Skin of body (tissue), 3 donors: ENCODE measurements at places on chromosomes 2 and 18. TPM values are rescaled to one million over a fixed set of nuclear protein-coding genes. Genes with fewer than 3 reads are reported as not detected.

DNA sequence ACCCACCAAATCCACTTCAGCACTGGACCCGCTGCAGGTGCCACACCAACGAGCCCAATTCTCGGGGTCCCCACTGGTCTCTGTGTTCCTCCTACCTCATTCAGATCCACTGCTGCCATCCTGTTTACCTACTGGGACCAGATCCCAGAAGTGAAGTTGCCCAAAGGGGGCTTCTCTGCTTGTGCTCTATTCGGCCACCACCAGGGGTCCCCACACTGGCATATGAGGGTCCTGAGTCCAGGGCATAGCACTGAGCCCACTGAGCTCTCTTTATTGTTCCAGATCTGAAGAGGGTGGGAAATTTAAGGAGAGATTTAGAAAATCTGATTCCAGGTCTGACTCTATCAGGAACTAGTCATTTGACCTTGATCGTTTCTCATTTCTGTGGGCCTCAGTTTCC, 2.4 kb downstream of the GPR45 start:
- no peak for DNase-seq

DNA sequence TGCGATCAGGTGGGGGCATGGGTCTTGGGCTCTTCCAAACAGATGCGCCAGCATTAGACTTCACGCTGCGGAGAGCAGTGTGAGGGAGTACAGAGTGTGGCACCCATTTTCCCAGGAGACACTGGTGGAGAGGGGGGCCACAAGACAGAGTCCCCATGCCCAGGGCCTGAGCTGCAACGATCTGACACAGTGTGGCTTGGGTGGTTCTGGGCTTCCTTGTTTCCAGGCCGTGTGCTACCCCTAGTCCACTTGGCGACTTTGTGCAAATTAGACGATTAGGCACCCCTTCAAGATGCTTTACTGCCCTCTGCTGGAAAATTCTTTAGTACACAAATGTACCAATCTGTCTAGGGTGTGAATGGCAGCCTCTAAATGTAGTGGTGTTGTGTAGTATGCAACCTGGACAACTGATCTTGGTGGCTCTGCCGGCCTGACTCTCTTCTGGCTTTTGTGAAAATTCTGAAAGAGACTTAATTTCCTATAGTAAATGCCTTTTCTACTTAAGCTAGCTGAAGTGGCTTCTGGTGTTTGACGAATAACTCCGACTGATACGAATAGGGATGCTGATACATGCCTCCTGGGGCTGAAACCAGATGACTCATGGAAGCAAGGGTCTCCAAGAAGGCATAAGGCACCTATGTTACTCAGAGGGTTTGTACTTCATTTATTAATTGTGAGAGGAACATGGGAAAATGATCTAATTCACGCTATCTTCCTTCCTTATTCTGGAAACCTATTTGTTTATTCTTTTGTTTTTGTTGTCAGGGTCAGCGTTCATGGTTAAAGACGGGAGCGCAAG, 92.3 kb upstream of the SMAD2 start:
- peak; percentile 11 for DNase-seq

DNA sequence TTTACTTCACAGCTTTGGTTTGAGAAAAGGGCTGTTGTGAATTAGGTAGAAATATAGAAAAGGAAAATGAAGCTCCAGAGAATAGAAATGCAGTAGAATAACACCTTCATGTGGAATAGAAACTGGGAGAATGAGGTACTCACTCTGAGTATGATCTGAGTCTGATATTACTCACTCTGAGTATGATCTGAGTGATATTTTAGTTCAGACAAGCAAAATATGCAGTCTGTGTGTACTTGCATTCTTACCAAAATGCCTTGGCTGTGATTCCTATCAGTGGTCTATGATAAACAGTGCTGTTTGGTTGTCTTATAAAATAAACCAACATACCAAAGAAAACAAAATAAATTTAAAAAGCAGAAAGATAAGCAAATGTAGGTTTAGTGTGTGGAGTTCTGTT, 487.6 kb downstream of the THSD7B start:
- DNase-seq = no peak

GRCh38 chr2:69918401-69918800, 3.5 kb downstream of the MXD1 start:
- no peak for DNase-seq

The TOGARAM2 gene
- total RNA-seq = 0.69 TPM

The FLACC1 gene
- 2.9 TPM for total RNA-seq

The NAT8 gene
- total RNA-seq = not detected

The LRATD1 gene
- total RNA-seq = 27.8 TPM
